ENCODE measurements at places on chromosomes 11 and 22. TPM values are rescaled to one million over a fixed set of nuclear protein-coding genes. Genes with fewer than 3 reads are reported as not detected.

The AQP11 gene
- 0.29 TPM for total RNA-seq

The FAM111B gene
- total RNA-seq = 29.9 TPM

The CAPN5 gene
- 10.1 TPM for total RNA-seq

The GVQW3 gene
- total RNA-seq = 2.8 TPM

The INTS4 gene
- 59.5 TPM for total RNA-seq

The OMP gene
- not detected for total RNA-seq

The C22orf42 gene
- total RNA-seq = not detected

The TREH gene
- not detected for total RNA-seq

The OR56A3 gene
- not detected for total RNA-seq

The SOX6 gene
- total RNA-seq = under 0.01 TPM

The KCNQ1 gene
- total RNA-seq = 0.14 TPM

The NLRP6 gene
- not detected for total RNA-seq

The MPZL3 gene
- total RNA-seq = 14.1 TPM

The NNMT gene
- total RNA-seq = 202 TPM

The FAM180B gene
- total RNA-seq = not detected

The NPTXR gene
- 1.3 TPM for total RNA-seq

The CRYAB gene
- total RNA-seq = 0.29 TPM

The BMAL1 gene
- total RNA-seq = 14.8 TPM

The GLB1L3 gene
- total RNA-seq = not detected

The TTC12 gene
- 10.6 TPM for total RNA-seq

The HBB gene
- not detected for total RNA-seq

The GRK3 gene
- 1.5 TPM for total RNA-seq

The UBQLNL gene
- 0.07 TPM for total RNA-seq

The TPBGL gene
- total RNA-seq = 0.07 TPM

The MPST gene
- total RNA-seq = 108 TPM

The NXPE4 gene
- not detected for total RNA-seq

The PDGFB gene
- total RNA-seq = 69.5 TPM

The SPI1 gene
- not detected for total RNA-seq

The ZNF280B gene
- 2.2 TPM for total RNA-seq

The OR51B5 gene
- total RNA-seq = not detected

The KCTD14 gene
- total RNA-seq = 1.1 TPM
